Activated CD4-positive, alpha-beta T cell treated with anti-CD3 and anti-CD28 coated beads, Interleukin-2, amount 10 ng/mL, durations not matched to agents 7 days and 5 days (primary cell): ENCODE measurements at places on chromosomes 1 and 21.
A peak's percentile ranks its signal among the peaks of the same experiment; 100 is the strongest.

DNA sequence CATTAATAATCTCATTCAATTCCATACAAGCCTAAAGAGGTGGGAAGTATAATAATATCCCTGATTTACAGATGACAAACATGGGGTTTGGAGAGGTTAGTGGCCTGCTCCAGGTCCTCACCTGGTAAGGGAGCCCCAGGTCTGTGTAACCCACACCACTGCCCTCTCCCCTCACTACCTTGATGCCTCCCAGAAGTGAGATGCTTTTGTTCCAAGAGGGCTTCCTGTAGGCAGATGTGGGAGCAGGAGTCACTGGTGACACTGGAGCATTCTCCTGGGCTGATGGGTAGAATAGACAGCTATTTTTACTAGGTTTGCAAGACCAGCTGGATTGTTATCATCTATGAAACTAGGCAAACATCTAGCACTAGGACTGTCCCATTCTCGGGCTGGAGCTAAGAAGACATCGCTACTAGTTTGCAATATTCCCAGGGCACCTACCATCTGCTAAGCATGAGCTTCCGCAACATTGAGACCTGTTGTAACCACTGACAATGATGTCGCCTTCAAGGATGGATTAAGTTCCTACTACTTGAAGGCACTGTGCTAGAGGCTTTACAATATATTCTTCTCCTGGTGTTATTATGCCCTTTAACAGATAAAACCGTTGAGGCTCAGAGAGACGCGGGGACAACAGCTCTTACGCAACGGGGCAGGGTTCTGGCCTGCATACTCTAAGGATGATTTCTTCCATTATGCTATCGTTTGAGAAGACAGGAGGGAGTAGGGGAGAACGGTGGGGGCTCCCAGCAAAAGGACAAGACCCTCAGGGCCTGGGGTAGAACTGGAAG is 35.0 kb downstream of the BATF3 start:
- peaks cover 23% of the 10 kb centered on the region for H3K27me3 ChIP-seq
- no peaks in the 10 kb centered on the region for H3K36me3 ChIP-seq
- no peak overlapping the region for H3K27ac ChIP-seq
- no peak overlapping the region for H3K4me3 ChIP-seq

GRCh38 chr1:185108321-185108720 is 48.4 kb downstream of the TRMT1L start:
- H3K4me3 ChIP-seq, result no peak overlapping the region
- no peaks in the 10 kb centered on the region for H3K4me1 ChIP-seq
- peaks cover 10% of the 10 kb centered on the region for H3K36me3 ChIP-seq

- H3K27me3 ChIP-seq, result peaks cover 4% of the 10 kb centered on the region
- no peak for DNase-seq
- peaks cover 4% of the 10 kb centered on the region for H3K36me3 ChIP-seq
- H3K4me3 ChIP-seq, result no peak overlapping the region
Observed at GRCh38 chr21:46111193-46111571, 13.3 kb downstream of the COL6A2 start.

- DNase-seq, result no peak
- H3K4me1 ChIP-seq, result peaks cover 12% of the 10 kb centered on the region
- H3K27ac ChIP-seq, result no peak overlapping the region
- H3K4me3 ChIP-seq, result no peak overlapping the region
- peaks cover 43% of the 10 kb centered on the region for H3K36me3 ChIP-seq
- no peaks in the 10 kb centered on the region for H3K27me3 ChIP-seq
Observed at GRCh38 chr21:46482225-46482845, 23.6 kb downstream of the DIP2A start.

DNA sequence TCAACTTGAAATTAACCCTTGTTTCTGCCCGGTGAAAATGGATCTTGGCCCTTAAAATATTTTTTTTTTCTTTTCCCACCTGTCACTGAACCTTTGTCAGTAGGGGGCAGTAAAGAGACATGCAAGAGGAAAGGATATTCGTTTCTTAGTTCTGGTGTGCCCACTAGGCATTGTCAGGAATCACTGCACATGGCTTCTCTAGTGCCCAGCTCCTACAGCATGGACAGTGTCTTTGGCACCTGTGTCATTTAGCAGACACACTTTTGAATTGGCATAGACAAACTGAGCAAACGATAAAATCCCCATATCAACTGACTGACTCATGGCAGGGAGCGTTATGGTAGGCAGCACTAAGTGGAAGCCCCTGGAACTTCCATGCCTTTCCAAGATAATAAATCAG is 1048.1 kb downstream of the BRINP3 start:
- no peak overlapping the region for H3K27ac ChIP-seq
- no peak for DNase-seq
- H3K4me3 ChIP-seq, result no peak overlapping the region
- no peaks in the 10 kb centered on the region for H3K4me1 ChIP-seq

DNA sequence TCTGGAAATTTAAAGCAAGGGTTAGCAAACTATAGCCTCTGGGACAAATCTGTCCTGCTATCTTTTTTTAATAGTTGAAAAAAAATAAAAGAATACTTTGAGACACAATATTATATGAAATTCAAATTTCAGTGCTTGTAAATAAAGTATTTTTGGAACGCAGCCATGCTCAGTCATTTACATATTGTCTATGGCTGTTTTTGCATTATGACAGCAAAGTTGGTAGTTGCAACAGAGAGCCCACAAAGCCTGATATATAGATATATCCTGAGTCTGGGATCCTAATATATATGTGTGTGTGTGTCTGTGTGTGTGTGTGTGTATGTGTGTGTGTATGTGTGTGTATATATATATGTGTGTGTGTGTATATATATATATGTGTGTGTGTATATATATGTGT is 20.8 kb downstream of the SSR2 start:
- no peak overlapping the region for H3K4me3 ChIP-seq
- no peak for DNase-seq
- peaks cover 3% of the 10 kb centered on the region for H3K27me3 ChIP-seq
- no peaks in the 10 kb centered on the region for H3K36me3 ChIP-seq
- peaks cover 23% of the 10 kb centered on the region for H3K4me1 ChIP-seq
- H3K27ac ChIP-seq, result no peak overlapping the region

GRCh38 chr1:76892675-76893074 is 25.4 kb downstream of the ST6GALNAC5 start:
- H3K4me1 ChIP-seq, result no peaks in the 10 kb centered on the region
- H3K36me3 ChIP-seq, result no peaks in the 10 kb centered on the region
- no peak for DNase-seq
- H3K27ac ChIP-seq, result no peak overlapping the region

DNA sequence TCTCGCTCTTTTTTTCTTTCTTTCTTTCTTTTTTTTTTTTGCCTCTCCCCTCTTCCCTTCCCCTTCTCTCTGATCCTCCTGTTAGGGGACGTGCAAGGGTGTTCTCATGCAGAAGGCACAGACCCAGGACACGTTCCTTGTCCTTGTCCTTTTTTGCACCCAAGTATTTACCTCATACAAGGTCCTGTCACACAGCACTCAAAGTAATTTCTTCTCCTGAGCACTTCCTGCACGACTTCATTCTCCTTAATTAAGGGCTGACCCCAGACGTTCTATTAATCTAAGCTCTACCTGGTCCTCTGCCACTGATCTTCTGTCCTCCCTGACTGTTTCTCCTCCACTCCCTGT is 424 bp upstream of the PCNX2 start:
- peaks cover 9% of the 10 kb centered on the region for H3K36me3 ChIP-seq
- peaks cover 33% of the 10 kb centered on the region for H3K4me1 ChIP-seq
- no peak for DNase-seq
- peaks cover 3% of the 10 kb centered on the region for H3K27me3 ChIP-seq
- peak overlapping the region; percentile 82 for H3K4me3 ChIP-seq
- peak overlapping the region; percentile 93 for H3K27ac ChIP-seq

DNA sequence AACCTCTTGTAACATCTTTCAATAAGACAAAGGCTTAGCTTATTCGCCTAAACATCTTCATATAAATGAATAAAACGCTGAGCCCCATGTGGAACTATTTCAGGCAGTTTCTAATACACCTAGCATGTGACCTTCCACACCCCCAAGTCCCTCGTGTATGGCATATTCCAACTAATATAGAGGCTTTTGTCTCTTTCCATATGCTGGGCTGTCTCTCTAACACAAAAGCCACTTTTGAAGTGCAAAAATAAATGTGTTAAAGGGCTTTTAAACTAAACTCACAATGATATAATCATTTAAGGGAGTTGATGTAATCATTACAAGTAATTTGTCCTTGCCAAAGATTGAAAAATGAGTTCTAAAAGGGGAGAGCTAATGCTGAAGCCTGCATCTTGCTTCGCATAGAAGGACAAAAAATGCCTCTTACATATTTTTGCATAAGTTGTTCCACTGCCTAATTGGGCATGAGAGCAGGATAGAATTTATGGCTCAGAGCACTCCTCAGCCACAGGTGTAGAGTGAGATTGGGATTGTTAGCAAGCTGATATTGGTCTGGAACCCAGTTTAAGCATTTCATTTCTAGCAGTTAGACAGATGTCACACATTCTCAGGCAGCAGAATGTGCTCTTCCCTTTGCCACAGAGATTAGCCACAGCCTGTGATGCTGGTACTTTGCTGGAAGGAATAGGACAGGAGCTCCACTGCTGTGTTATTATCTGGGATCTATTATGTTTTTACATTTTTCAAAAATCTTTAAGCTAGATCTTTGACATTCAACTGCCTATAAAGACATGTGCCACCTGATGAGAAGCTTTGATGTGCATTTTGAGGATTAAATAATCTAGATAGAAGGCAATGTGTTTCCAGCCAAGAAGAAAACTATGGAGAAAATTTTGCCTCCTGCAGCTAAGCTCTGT is 1044.4 kb downstream of the ADGRL2 start:
- no peak overlapping the region for H3K27ac ChIP-seq
- H3K27me3 ChIP-seq, result no peaks in the 10 kb centered on the region
- no peaks in the 10 kb centered on the region for H3K4me1 ChIP-seq
- no peaks in the 10 kb centered on the region for H3K36me3 ChIP-seq
- H3K4me3 ChIP-seq, result no peak overlapping the region

DNA sequence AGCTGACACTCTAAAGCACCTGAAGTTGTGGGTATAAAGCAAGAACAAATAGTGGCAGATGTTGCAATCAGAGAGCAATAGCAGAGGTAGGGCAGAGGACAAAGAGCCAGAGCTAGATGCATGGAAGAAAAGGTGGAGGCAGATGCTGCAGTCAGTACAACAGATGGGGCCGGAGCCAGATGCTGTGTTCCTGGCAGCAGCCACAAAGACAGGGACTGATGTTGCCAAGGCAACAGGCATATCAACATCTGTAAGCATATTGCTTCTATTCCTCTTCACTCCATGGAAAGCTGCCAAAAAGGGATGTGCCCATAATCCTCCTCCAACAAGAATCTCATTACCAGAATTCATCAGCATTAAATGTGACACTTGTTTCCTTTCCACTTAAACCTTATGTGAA is 108.0 kb downstream of the TNNI3K start:
- H3K36me3 ChIP-seq, result no peaks in the 10 kb centered on the region
- no peak overlapping the region for H3K4me3 ChIP-seq
- H3K4me1 ChIP-seq, result no peaks in the 10 kb centered on the region
- DNase-seq, result no peak
- H3K27ac ChIP-seq, result no peak overlapping the region
